IPS DF 19.7 (cell line): ENCODE measurements at places on chromosomes 1 and 21.
A peak's percentile ranks its signal among the peaks of the same experiment; 100 is the strongest.

GRCh38 chr1:50591598-50591997, 168.4 kb upstream of the DMRTA2 start:
- no peak for DNase-seq

DNA sequence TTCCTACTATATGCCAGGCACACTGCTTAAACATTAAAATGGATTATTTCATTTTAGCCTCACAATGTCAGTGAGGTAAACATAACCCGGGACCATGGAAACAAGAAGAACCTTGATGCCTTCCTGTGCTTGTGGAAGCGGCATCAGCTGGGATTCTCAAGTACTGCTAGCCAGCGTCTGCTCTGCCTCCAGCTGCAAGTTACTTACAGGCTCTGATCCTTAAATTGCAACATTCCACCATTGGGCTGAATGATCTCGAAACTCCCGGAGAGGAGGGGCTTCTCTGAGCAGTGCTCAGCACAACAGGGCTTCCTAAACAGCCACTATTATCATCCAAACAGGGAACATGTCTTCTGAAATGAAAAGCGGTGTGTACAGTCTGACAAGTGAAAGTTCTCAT, 6.7 kb upstream of the MAN1C1 start:
- DNase-seq = no peak

- peak; percentile 64 for DNase-seq
These were observed 219.1 kb upstream of the ZC3H12A start for GRCh38 chr1:37255136-37255795.

DNA sequence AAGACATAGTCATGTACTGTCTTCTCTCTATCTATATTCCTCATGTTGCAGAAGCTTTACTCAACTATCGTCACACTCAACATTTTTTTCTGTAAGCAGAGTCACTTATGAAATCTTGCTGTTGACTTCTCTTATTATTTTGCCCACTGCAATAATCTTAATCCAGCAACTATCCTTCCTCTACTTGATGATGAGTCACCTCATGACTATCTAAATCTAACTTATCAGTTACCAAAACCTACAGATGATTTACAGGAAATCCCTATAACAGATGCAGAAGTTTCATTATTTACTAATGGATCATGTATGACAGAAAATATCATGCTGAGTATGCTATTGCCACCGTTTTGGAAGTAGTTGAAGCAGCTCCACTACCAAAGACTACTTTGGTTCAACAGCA, 378.9 kb downstream of the DUSP10 start:
- DNase-seq = no peak

- no peak for DNase-seq
These were observed 19.8 kb downstream of the COL6A2 start for GRCh38 chr21:46117586-46118315.

DNA sequence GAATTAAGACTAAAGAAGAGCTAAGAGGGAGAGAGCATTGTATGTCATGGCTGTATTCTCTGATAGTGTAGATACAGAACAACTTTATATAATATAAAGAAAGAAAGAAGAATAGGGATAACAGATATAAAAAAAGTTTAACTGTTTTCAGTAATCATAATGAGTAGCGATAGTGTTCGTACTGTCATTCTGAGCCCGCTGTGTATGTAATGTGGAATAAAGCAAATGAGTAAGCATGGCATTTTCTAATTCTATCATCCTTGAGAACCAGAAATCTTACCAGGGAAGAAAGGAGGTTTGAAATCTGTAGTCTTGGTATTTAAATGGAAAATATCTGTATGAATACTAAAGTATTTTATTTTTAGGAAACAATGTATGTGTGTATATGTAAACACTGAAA, 46.7 kb upstream of the SSX2IP start:
- DNase-seq = no peak

GRCh38 chr1:244615301-244615700, 37.6 kb upstream of the DESI2 start:
- no peak for DNase-seq

DNA sequence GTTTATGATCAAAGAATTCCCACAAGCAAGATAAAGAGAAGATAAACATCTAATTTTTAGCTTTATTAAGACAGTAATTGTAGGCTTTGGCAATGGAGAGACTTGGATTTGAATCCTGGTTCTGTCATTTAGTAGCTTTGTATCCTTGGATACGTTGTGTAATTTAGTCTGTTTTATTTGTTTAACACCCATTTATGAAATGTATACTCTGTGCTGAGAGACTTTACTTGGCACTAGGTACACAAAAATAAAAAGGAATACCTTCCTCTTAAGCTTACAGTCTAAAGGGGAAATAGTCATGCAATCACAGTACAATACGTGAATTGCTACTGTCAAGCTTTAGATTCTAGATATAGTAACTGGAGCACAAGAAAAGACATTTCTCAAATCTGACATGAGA, 23.8 kb downstream of the ZMPSTE24 start:
- no peak for DNase-seq

DNA sequence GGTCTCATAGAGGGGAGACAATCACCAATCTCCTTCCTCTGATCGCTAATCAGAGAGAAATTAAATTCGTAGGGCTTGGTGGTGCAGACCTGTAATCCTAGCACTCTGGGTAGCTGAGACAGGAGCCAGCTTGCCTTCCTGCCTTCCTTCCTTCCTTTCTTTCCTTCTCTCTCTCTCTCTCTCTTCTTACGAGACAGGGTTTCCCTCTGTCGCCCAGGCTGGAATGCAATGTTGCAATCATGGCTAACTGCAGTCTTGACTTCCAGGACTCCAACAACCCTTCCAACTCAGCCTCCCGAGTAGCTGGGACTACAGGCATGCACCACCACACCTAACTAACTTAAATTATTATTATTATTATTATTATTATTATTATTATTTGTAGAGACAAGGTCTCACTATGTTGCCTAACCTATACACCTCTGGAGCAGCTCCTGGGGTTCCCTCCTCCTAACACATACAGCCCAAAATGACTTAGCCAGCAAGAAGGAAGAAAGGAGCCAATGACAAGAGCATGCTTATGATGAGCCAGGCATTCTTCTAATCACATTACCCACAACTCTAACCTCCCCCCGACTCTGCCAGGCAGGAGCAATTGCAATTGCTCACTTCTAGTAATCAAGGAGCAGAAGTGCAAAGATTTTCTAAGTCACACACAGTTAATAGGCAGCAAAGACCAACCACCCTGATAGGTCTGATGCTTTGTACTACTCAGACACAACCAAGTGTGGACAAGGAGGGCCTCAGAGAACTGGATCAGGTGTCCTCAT, 105.4 kb upstream of the F3 start:
- DNase-seq = no peak

GRCh38 chr21:40463176-40463575, 383.8 kb downstream of the DSCAM start:
- no peak for DNase-seq

GRCh38 chr1:52550447-52550846, 2.4 kb downstream of the TUT4 start:
- DNase-seq = no peak

- DNase-seq = no peak
These were observed 75.2 kb downstream of the FMO4 start for GRCh38 chr1:171389171-171389570.

GRCh38 chr1:158037866-158038359, 44.5 kb downstream of the KIRREL1 start:
- DNase-seq = no peak

DNA sequence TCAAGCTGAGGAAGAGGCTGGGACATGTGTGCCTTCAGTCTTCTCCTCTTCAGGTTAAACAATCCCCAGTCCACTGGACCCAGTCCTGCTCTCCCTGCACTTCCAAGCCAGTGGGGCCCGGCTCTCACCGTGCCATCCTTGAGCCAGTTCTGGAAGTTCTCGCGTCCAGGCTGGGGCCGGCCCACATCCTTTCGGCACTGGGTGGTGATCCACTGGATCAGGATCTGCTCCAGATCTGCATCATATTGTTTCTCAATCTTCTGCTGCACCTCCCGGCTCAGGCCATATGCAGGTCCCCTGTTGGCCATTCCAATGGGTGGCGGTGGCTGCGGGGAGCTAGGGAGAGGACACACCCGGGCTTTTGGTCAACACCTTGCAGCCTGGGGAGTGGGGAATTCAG, 5.1 kb downstream of the TAGLN2 start:
- DNase-seq = no peak

DNA sequence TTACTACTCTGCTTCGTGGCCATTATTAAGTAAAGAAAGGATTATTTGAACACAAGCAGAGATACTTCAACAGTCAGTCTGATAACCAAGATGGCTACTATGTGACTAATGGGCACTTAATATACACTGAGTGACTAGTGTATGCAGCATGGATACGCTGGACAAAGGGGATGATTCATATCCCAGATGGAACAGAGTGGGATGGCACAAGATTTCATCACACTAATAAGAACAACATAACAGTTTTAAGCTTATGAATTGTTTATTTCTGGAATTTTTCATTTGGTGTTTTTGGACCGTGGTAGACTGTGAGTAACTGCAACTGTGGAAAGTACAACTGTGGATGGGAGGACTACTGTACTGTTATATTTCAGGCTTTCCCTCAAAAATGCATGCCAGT, 9.4 kb downstream of the ZCCHC17 start:
- DNase-seq = no peak

- DNase-seq = no peak
These were observed 71.5 kb downstream of the MIS18A start for GRCh38 chr21:32207406-32207716.

- no peak for DNase-seq
These were observed 168.4 kb downstream of the ZZZ3 start for GRCh38 chr1:77513839-77514763.

DNA sequence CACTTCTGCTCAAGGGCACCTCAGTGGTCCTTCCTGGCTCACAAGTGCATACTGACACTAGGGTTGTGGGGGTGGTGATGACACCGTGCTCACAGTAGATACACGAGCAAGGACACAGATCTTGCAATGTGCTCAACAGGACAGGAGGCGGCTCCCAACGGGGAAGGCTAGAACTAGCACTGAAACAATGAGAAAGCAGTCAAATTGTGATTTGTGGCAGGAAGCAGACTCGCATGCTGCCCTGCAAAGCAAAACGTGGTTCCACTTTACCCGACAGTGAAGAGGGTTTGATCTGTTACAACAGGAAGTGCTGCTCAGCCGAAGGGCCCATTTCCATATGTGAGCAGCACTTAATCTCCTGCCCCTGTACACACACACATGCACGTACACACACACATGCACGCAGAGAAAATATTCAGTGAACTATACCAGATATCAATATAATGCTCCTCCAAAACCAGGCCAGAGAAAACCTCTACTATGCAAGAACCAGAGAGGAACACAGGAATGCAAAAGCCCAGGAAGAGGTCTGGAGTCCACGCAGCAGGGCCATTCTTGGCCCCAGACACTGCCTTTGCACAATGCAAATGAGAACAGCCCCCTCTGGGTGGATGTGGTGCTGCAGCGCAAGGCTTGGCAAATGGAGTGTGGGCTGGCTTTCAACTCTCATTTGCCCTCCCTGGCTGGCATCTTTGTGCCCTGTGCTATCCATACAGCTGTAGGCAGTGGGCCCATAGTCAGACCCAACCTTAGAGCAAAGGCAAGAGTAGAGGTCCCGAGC, 47.1 kb downstream of the KANK4 start:
- no peak for DNase-seq

DNA sequence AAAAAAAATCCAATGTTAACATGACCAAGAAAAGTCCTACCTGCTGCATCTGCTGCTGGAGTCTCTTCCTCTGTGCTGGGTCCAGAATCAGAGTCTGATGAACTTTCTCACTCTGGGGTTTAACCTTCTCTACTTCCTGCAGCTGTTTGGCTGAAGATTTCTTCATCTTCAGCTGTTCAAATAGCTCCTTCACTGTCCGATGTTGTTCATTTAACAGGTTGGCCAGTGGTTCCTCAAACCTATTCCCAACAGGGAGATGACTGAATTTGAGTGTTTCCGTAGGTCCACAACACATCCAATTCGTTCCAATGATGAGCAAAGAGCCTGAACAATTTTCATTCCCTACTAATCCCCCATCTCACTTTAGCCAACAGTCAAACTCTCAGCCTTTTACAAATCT, 79.4 kb downstream of the GON4L start:
- no peak for DNase-seq
